ENCODE measurements at places on chromosomes 13 and 19. TPM values are rescaled to one million over a fixed set of nuclear protein-coding genes. Genes with fewer than 3 reads are reported as not detected.

DNA sequence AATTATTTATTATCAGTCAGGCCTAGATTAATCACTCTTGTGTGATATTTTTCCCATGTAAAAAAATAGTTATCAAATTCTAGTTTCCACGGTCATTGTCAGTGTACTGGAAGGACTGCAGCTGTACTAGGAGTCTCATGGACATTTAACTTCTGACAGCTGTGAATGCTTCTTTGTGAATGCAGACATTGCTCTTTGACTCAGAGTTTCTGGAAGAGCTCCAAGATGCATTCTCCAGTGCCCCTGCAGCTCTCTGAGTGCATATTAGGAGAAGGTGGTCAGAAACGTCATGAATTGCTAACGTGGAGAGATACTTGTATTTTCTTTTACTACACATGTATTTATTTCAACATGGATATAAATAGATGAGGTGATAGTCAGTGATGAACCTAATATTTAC is 9.7 kb upstream of the SLITRK5 start:
- no peaks in the 10 kb centered on the region for H3K36me3 ChIP-seq
- H3K4me1 ChIP-seq: peaks cover 13% of the 10 kb centered on the region
- no peak for DNase-seq
- H3K4me3 ChIP-seq: no peak overlapping the region

- H3K27me3 ChIP-seq: no peaks in the 10 kb centered on the region
- H3K4me1 ChIP-seq: peaks cover 8% of the 10 kb centered on the region
- H3K36me3 ChIP-seq: peaks cover 21% of the 10 kb centered on the region
- no peak overlapping the region for H3K4me3 ChIP-seq
- H3K27ac ChIP-seq: no peak overlapping the region
Observed at GRCh38 chr13:41762796-41763195, 198.1 kb downstream of the VWA8 start.

- no peak within 1 kb of the TSS for H3K27ac ChIP-seq
- H3K36me3 ChIP-seq: no peaks in the 10 kb centered on the region
- peak within 1 kb of the TSS; percentile 78 for H3K4me3 ChIP-seq
- peaks cover 11% of the 10 kb centered on the region for H3K4me1 ChIP-seq
- peak; percentile 88 for DNase-seq
Observed at GRCh38 chr19:14031719-14032480, at the start of gene IL27RA. TSS of gene IL27RA (plus strand) at chr19:14031762. CDS start at chr19:14031873, 111 bp downstream.

DNA sequence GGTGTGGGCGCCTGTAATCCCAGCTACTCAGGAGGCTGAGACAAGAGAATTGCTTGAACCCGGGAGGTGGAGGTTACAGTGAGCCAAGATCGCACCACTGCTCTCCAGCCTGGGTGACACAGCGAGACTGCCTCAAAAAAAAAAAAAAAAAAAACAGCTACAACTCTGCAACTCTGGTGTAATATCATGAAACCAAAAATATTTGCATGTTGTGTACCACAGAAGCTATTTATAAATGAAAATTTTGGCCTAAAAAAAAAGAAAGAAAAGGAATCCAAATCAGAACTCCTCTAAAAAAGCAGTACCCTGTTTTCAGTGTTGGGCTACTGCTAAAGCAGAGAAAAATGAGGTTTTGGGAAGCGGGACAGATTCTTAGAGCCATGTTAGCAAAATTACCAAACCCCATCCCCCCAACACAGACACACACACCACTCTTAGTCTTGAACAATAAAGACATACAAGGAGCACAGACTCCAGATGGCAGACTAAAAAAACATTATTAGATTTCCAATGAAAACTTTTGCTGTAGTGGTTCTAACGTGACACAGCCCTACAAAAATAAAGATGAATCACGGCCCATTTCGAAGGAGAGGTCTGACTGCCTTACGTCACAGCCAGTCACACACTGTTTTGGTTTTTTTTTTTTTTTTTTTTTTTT is 51.5 kb downstream of the INSR start:
- H3K27ac ChIP-seq: no peak overlapping the region
- H3K27me3 ChIP-seq: no peaks in the 10 kb centered on the region
- H3K4me3 ChIP-seq: no peak overlapping the region
- H3K4me1 ChIP-seq: no peaks in the 10 kb centered on the region

- no peak for DNase-seq
- H3K27ac ChIP-seq: no peak overlapping the region
- no peaks in the 10 kb centered on the region for H3K36me3 ChIP-seq
Observed at GRCh38 chr19:28889941-28890670, 322.8 kb downstream of the UQCRFS1 start.

- H3K27me3 ChIP-seq: no peaks in the 10 kb centered on the region
- H3K36me3 ChIP-seq: peaks cover 14% of the 10 kb centered on the region
- H3K4me3 ChIP-seq: peak overlapping the region; percentile 94
- DNase-seq: no peak
- no peak overlapping the region for H3K27ac ChIP-seq
Observed at GRCh38 chr19:32580353-32580900, 563 bp upstream of the PDCD5 start.

- no peak for DNase-seq
- H3K27me3 ChIP-seq: no peaks in the 10 kb centered on the region
- H3K36me3 ChIP-seq: no peaks in the 10 kb centered on the region
- no peak overlapping the region for H3K27ac ChIP-seq
Observed at GRCh38 chr19:19740755-19741154, 7.8 kb upstream of the ZNF14 start.

- H3K27ac ChIP-seq: no peak overlapping the region
- H3K4me3 ChIP-seq: no peak overlapping the region
- no peaks in the 10 kb centered on the region for H3K36me3 ChIP-seq
- H3K4me1 ChIP-seq: peaks cover 3% of the 10 kb centered on the region
- no peak for DNase-seq
Observed at GRCh38 chr13:46388308-46388707, 1.3 kb upstream of the RUBCNL start.

GRCh38 chr13:95256091-95256490 is 45.2 kb downstream of the ABCC4 start:
- H3K27ac ChIP-seq: no peak overlapping the region
- no peak overlapping the region for H3K4me3 ChIP-seq
- no peak for DNase-seq
- H3K4me1 ChIP-seq: peaks cover 41% of the 10 kb centered on the region
- no peaks in the 10 kb centered on the region for H3K36me3 ChIP-seq

The CEACAM8 gene
- not detected for total RNA-seq

The ERICH6B gene
- total RNA-seq: not detected

The SHKBP1 gene
- total RNA-seq: 98.2 TPM

The SIGLEC5 gene
- total RNA-seq: not detected

The ZNF439 gene
- total RNA-seq: 16.5 TPM

The ATP4B gene
- total RNA-seq: not detected

The ZNF667 gene
- total RNA-seq: not detected
